Kidney tubule cell (primary cell): ENCODE measurements at places on chromosomes 16 and 17.

DNA sequence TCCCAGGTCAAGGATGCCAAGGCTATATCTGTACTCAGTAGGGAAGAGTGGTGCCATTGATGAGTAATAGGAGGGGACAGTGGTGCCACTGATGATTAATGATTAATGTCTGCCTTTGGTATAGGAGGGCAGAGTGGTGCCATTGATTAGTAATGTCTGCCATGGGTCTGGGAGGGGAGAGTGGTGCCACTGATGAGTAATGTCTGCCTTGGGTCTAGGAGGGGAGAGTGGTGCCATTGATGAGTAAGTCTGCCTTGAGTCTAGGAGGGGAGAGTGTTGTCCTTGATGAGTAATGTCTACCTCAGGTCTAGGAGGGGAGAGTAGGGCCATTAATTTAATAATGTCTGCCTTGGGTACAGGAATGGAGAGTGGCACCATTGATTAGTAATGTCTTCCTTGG, 507.8 kb upstream of the EEF2KMT start:
- peak; percentile 64 for DNase-seq

GRCh38 chr16:15604460-15605440, 38.2 kb downstream of the MARF1 start:
- no peak for DNase-seq

GRCh38 chr16:60979119-60979518, 1057.1 kb downstream of the CDH8 start:
- DNase-seq, result no peak

DNA sequence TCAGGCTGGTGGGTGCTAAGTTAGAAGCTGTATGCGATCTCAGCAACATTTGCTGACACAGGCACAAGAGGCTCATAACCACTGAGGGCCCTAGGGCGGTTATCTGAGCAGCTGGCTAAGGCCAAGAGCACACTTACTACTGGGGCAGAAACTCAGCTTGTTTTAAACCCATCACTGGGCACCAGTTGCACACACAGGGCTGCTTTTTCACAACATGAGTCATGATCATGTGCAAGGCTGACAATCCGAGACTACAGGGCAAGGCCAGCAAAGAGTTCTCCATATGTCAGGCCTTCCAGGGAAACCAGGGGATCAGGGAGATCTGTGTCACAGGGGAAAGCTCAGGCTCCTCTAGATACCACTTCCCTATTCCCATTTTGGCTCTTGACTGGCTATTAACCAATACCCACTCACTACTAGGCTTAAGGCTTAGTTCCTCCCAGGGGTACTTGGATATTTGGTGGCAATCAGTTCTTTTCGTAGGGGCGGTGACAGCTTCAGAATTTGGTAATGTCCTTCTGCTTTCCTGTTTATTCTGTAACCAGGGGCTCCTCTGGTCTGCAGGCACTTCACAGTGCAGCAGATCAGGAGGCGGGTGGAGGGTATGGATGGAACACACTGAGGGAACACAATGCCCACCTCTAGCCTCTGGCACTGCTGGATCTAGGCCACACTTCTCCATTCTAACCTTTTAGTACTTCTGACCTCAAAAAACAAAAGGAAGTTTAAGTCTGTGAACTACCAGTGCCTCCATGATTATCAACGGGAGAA, 44.9 kb upstream of the ERN1 start:
- peak; percentile 70 for DNase-seq

GRCh38 chr17:45171338-45172231, 9.9 kb downstream of the HEXIM2 start:
- peak; percentile 91 for DNase-seq

DNA sequence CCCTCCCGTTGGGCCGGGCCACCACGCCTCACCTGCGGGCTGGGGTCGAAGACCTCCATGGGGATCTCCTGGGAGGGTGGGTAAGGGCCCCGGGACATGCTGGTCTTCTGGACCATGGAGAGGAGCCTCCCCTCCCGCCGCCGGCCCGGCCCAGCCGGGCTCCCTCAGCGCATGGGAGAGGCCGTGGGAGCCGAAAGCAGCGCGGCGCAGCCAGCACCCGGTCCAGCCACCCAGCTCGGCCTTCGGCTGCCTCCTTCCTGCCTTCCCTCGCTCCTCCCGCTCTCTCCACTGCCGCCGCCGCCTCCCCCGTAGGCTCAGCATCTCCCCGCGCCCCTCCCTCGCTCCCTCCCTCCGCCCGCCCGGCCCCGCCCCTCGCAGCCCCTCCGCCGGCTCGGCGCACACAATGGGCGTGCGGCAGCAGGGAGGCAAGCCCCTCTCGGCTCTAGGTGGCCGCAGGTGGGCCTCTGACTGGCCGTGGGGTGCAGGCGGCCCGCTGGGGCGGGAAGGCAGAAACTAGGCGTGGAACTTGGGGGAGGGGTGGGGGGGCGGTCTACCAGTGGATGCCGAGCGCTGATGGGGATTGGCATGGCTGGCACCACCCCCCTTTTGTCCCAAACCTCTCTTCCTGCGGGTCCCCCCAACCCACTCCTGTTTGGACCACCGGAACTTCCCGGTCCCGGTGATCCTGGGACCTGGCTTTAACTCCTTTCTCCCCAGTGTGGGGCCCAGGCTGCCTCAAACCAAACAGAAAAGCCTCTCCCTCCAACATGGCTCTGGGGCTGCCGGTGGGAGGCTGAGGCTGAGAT, at the start of gene CACNB1:
Gene CACNB1 (minus strand): TSS at position 290 of the 806 bp plus-strand sequence. CDS start 174 bp downstream, at position 116.
- DNase-seq, result peak; percentile 79

DNA sequence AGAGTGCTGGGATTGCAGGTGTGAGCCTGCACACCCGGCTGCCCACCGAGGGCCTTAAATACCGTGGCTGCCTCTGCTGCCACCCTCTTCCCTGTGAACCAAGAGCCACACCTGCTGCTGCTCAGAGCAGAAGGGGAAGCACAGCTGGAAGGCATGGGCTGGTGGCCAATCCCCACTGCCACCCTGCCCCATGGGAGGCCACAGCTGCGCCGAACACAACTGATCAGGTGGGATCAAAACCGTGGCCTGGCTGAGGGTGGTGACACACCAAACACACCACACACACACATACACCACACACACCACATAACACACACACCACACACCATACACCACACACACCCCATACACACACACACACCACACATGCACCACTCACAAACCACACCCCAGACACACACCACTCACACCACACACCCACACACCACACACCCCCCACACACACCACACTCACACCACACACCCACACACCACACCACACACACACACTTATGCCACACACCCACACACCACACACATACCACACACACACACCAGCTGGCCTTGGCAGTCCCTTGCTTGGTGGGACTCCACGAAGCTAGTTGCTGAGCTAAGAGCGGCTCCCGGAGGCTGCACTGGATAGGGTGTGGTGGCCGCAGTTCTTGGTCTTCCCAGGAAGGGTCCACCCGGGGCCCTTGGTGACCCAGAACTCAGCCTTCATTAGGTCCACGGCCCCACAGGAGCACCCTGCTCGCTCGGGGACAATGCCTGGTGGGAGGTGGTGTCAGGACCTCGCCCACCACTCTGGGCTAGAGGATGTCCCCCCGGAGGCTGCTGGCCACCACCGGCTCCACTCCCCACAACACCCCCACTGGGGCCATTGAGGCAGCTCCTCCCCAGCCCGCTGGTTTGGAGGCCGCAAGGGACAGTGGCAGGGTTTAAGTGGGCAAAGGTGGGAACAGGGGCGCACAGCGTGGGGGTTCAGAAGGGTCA, 14.9 kb downstream of the CEP131 start:
- DNase-seq, result no peak
